Glutamatergic neuron (in vitro differentiated cells): ENCODE measurements at places on chromosomes 1 and 21.

- no peak overlapping the region for H3K4me3 ChIP-seq
- no peaks in the 10 kb centered on the region for H3K36me3 ChIP-seq
- no peaks in the 10 kb centered on the region for H3K4me1 ChIP-seq
- peaks cover 4% of the 10 kb centered on the region for H3K27me3 ChIP-seq
- no peak for DNase-seq
- H3K27ac ChIP-seq = no peak overlapping the region
These were observed 85.9 kb downstream of the ZNF281 start for GRCh38 chr1:200323856-200324400.

DNA sequence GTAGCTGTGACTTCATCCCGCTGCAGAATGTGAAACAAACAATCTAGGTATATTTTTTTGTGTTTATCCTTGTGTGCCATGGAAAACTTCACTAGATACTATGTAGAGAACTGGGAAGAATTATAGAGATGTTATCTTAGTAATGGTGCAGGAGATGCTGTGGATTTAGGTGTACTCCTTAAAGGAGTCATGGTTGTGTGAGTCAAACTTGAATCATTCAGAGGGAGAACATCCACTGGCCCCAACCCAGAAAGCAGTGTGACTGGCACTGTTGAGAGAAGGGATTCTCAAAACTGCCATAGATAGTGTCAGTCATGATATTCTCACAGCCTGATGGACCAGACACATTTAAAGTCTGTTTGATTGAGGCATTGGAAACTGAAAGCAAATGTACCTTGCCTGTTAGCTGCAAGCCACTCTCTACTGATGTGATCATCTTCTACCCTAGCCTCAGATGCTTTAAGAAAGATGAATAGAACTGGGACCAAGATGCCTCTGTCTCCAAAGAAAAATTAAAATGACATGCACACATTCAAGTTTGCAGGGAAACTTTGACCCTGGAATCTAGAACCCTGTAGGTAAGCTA is 754.6 kb downstream of the MRPL39 start:
- no peaks in the 10 kb centered on the region for H3K36me3 ChIP-seq
- no peak overlapping the region for H3K4me3 ChIP-seq
- no peaks in the 10 kb centered on the region for H3K4me1 ChIP-seq

- H3K4me1 ChIP-seq = peaks cover 37% of the 10 kb centered on the region
- no peak overlapping the region for H3K4me3 ChIP-seq
- no peaks in the 10 kb centered on the region for H3K36me3 ChIP-seq
- H3K27me3 ChIP-seq = peaks cover 6% of the 10 kb centered on the region
These were observed 65.1 kb downstream of the IER5 start for GRCh38 chr1:181153634-181153961.

GRCh38 chr1:55064861-55065263 is 25.5 kb downstream of the PCSK9 start:
- H3K4me1 ChIP-seq = peaks cover 10% of the 10 kb centered on the region
- H3K27ac ChIP-seq = no peak overlapping the region
- no peak for DNase-seq
- peaks cover 13% of the 10 kb centered on the region for H3K27me3 ChIP-seq

DNA sequence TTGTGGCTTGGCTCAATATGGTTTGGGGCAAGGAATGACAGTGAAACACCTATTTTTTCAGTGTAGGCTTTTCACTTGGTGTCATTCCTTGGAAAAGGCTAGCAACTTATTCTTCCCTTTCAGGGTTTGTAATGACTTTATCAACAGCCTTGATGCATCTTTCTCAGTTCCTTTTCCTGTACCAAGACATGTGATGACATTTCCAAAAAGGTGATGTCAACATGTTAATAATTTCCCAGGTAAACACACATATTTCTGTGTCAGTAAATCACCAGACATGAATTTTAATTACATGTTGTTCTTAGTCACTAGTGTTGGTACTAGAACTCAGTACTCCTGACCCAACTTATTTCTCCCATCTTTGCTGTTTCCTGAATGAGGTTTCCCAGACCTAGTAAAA is 37.8 kb upstream of the RRP15 start:
- no peaks in the 10 kb centered on the region for H3K36me3 ChIP-seq
- peaks cover 4% of the 10 kb centered on the region for H3K4me1 ChIP-seq
- no peak overlapping the region for H3K27ac ChIP-seq
- no peaks in the 10 kb centered on the region for H3K27me3 ChIP-seq
- H3K4me3 ChIP-seq = no peak overlapping the region

GRCh38 chr1:44786138-44786840 is 1.7 kb downstream of the BEST4 start:
- DNase-seq = peak; percentile 82
- peaks cover 12% of the 10 kb centered on the region for H3K4me1 ChIP-seq
- H3K4me3 ChIP-seq = peak overlapping the region; percentile 65

DNA sequence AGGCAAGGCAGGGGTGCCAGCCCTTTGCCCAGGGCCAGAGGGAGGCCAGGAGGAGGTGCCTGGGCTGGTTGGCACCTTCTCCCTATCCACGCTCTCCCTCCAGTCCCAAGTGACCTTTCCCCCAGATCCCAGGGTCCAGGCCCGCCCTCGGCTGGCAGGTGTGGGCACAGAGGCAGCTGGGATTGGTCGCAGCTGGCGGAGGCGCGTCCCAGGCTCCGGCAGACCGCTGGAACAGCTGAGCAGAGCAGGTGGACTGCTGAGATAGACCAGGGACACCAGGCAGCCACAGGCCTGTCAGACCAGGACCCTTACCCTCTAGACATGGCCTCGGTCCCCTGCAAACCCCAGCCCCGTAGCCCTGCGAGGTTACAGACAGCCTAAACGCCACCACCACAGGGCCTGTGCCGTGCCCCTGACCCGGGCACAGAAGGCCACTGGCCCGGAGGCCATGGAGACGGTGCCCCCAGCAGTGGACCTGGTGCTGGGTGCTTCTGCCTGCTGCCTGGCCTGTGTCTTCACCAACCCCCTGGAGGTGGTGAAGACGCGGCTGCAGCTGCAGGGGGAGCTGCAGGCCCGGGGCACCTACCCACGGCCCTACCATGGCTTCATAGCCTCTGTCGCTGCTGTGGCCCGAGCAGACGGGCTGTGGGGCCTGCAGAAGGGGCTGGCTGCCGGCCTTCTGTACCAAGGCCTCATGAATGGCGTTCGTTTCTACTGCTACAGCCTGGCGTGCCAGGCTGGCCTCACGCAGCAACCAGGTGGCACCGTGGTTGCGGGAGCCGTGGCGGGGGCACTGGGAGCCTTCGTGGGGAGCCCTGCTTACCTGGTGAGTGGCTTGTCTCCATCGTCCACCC is at the start of gene SLC25A34:
SLC25A34 (plus strand) TSS at position 221 of the 854 bp plus-strand sequence; CDS start at position 449, 228 bp downstream.
- no peak within 1 kb of the TSS for H3K27ac ChIP-seq
- peaks cover 12% of the 10 kb centered on the region for H3K27me3 ChIP-seq
- H3K36me3 ChIP-seq = no peaks in the 10 kb centered on the region
- no peak for DNase-seq
- H3K4me1 ChIP-seq = peaks cover 7% of the 10 kb centered on the region
- no peak within 1 kb of the TSS for H3K4me3 ChIP-seq

GRCh38 chr1:59543211-59543668 is 246.3 kb downstream of the FGGY start:
- H3K27me3 ChIP-seq = peaks cover 7% of the 10 kb centered on the region
- peaks cover 11% of the 10 kb centered on the region for H3K4me1 ChIP-seq
- H3K36me3 ChIP-seq = no peaks in the 10 kb centered on the region
- no peak overlapping the region for H3K27ac ChIP-seq

GRCh38 chr1:211501711-211502400 is 9.9 kb upstream of the RD3 start:
- no peak overlapping the region for H3K27ac ChIP-seq
- no peaks in the 10 kb centered on the region for H3K27me3 ChIP-seq
- H3K36me3 ChIP-seq = peaks cover 11% of the 10 kb centered on the region
- H3K4me3 ChIP-seq = no peak overlapping the region
- no peak for DNase-seq

DNA sequence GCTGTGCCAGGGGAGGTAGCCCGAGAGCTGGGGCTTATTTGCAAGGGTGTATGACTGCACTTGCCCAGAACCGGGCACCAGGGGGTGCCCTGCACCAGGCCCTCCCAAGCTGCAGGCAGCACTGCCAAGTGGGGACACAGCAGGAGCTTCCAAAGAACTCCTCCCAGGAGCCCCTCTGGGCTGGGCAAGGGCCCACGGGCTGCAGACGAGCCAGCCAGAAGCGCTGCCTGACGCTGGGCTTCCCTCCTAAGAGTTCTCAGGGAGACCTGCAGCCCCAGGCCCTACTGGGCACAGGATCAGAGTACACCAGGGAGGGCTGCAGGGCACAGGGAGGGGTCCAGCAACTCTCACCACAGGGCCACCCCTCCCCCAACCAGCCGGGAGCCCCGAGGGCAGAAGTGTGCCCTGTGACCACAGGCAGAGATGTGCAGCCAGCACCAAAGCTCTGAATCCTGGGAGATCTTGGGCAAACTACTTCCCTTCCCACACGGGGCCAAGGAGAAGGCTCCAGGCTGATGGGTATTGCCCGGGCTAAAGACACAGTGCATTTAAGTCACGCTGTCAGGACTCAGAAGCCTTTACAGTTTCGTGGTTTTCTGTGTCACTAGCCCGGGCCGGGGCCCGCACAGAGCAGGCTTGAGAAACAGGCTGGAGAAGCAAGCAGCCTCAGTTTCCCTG is 63.4 kb downstream of the KCNAB2 start:
- H3K4me1 ChIP-seq = no peaks in the 10 kb centered on the region
- H3K27ac ChIP-seq = no peak overlapping the region
- no peak overlapping the region for H3K4me3 ChIP-seq
- peak; percentile 23 for DNase-seq
- no peaks in the 10 kb centered on the region for H3K36me3 ChIP-seq
- peaks cover 9% of the 10 kb centered on the region for H3K27me3 ChIP-seq

DNA sequence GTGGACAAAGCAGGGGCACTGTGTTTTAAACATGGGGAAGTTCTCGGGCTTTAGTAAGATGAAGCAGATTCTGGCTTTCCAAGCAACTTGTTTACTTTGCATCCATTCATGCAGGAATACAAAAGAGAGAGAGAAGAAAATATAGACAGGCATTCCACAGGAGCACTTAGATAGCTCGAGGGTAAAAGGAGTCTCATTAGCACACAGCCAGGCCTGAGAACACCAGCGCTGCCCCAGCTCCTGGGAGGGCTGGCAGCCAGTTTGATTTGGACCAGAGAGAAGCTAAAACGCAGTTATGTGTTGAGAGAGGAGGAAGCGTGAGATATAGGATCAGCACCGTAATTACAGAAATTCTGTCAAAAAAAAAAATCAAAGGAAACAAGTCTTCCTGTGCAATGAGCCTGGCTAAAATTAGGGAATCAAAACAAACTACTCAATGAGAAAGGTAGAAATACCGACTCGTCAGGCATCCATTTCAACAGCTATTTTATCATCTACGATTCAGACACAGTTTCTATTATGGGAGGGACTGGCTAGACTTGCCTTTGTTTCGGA is 68.2 kb downstream of the CLSTN1 start:
- no peaks in the 10 kb centered on the region for H3K36me3 ChIP-seq
- H3K27ac ChIP-seq = no peak overlapping the region
- H3K27me3 ChIP-seq = peaks cover 2% of the 10 kb centered on the region

- H3K36me3 ChIP-seq = peaks cover 5% of the 10 kb centered on the region
- no peak overlapping the region for H3K4me3 ChIP-seq
- H3K4me1 ChIP-seq = peaks cover 4% of the 10 kb centered on the region
- DNase-seq = no peak
These were observed 11.8 kb downstream of the LMX1A start for GRCh38 chr1:165344736-165345135.

GRCh38 chr1:103208844-103209243 is 100.5 kb upstream of the COL11A1 start:
- H3K4me3 ChIP-seq = no peak overlapping the region
- no peak overlapping the region for H3K27ac ChIP-seq
- no peak for DNase-seq
- H3K4me1 ChIP-seq = no peaks in the 10 kb centered on the region
- peaks cover 2% of the 10 kb centered on the region for H3K27me3 ChIP-seq

DNA sequence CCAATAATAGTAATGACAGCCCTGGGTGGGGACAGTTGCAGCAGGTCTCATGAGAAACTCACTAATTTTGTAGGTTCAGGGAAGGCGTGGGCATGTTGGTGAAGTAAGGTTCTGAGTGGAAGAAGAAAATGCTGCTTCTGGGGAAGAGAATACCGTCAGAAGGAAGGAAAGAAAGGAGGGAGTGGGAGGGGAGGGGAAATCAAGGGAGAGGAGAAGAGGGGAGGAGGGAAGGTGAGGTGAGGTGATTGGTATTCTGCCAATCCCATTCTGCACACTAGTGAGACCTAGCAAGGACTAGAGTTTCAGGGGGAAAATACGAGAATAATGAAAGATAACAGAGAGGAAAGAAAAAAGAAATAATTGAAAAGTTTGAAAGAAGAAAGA is 32.4 kb upstream of the MGST3 start:
- H3K36me3 ChIP-seq = no peaks in the 10 kb centered on the region
- peaks cover 4% of the 10 kb centered on the region for H3K4me1 ChIP-seq
- H3K27me3 ChIP-seq = no peaks in the 10 kb centered on the region
- H3K4me3 ChIP-seq = peak overlapping the region; percentile 97

- no peaks in the 10 kb centered on the region for H3K36me3 ChIP-seq
- H3K4me3 ChIP-seq = no peak overlapping the region
- DNase-seq = no peak
- H3K27me3 ChIP-seq = peaks cover 7% of the 10 kb centered on the region
- H3K27ac ChIP-seq = no peak overlapping the region
- peaks cover 24% of the 10 kb centered on the region for H3K4me1 ChIP-seq
These were observed 5.0 kb downstream of the VANGL2 start for GRCh38 chr1:160405331-160405877.

- DNase-seq = no peak
- peaks cover 19% of the 10 kb centered on the region for H3K36me3 ChIP-seq
- peaks cover 10% of the 10 kb centered on the region for H3K4me1 ChIP-seq
- H3K27ac ChIP-seq = peak overlapping the region; percentile 98
These were observed 543 bp downstream of the TMEM9 start for GRCh38 chr1:201153474-201154388.

DNA sequence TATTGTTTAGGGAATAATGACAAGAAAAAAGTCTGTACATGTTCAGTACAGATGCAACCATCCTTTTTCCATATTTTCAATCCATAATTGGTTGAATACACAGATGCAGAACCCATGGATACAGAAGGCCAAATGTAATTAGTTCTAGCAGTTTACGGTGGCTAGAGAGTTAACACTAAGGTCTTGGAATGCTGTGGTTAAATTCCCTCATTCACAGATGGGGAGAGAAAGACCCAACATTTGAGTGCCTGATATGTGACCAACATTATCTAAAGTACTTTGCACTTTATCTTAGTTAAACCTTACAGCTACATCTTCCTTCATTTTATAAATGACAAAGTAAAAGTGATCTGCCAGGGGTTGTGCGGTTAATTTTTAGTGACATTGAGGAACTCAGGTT is 5.3 kb downstream of the SCMH1 start:
- peaks cover 7% of the 10 kb centered on the region for H3K4me1 ChIP-seq
- peaks cover 4% of the 10 kb centered on the region for H3K27me3 ChIP-seq
- no peak overlapping the region for H3K27ac ChIP-seq
- H3K4me3 ChIP-seq = no peak overlapping the region
- DNase-seq = no peak
